ENCODE measurements at places on chromosomes 7 and 10.

DNA sequence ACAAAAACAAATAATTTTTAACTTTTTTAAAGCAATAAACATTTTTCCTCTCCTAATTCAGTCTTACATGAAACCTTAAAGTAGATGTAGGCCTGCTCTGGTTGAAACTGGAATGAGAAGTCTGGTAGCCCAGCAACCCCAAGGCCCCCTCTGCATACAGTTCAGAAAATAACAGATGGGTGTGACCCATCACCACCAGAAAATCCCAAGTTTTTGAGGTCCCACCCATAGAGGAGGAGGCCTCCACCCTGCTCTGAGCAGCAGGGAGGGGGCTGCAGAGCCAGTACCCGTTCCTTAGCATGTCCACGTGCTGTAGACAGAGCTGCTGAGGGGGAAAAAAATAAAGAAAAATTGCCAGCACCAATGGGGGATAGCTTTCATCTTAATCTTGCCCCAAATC lies 122.7 kb downstream of the WNT2 start:
- H3K36me3 ChIP-seq: no peaks in the 10 kb centered on the region
- H3K27me3 ChIP-seq: no peaks in the 10 kb centered on the region
- H3K4me3 ChIP-seq: no peak overlapping the region
- no peak overlapping the region for H3K27ac ChIP-seq

GRCh38 chr7:70120851-70121250 lies 522.6 kb downstream of the AUTS2 start:
- no peaks in the 10 kb centered on the region for H3K4me1 ChIP-seq
- H3K27ac ChIP-seq: no peak overlapping the region
- no peaks in the 10 kb centered on the region for H3K36me3 ChIP-seq
- H3K27me3 ChIP-seq: no peaks in the 10 kb centered on the region
- no peak overlapping the region for H3K4me3 ChIP-seq

DNA sequence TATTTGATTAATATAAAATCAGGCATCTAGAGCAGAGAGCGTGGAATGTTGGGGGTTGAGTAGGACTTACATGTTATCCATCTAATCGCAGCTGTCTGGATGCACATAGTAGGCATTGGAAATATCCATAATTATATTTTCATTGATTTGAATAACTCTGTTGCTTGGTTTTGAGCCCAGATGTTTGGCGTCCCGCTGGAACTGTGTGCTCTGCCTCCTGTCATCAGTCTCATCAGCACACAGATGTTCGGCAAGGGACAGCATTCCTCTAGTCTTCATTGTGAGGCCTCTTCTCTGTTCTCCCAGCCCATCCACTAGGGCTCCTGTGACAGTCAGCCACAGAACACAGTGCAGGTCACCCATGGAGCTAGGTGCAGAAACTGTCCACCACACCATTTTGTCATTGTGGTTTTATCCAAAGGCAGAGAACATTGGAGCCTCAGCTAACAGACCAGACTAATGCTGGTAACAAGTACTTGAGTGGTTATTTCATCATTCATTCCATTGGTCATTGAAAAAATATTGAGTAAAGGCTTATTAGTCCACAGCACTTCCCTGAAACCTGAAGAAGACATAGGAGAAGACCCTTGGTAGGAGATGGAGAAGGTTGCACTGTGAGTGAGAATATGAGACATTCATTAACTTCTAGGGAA lies 927.4 kb downstream of the LRMDA start:
- H3K4me1 ChIP-seq: no peaks in the 10 kb centered on the region
- DNase-seq: no peak
- H3K27me3 ChIP-seq: no peaks in the 10 kb centered on the region

- no peaks in the 10 kb centered on the region for H3K27me3 ChIP-seq
- DNase-seq: no peak
- no peak overlapping the region for H3K4me3 ChIP-seq
- H3K4me1 ChIP-seq: no peaks in the 10 kb centered on the region
Measured at GRCh38 chr7:117489911-117490310, 10.1 kb downstream of the CFTR start.

DNA sequence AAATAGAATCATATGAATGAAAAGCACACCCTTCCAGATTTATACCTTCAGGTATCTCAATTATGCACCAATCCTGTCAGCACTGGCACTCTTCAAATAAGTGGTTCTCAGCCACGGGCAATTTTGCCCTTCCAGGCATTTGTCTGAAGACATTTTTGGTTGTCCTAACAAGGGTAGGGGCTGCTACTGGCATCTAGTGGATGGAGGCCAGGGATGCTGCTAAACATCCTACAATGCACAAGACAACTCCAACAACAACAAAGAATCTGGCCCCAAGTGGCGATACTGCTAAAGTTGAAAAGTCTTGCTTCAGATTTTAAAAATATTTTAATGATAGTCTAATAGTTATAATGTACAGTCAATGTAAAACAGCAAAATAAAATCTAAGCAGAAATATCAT lies 16.1 kb downstream of the CCDC186 start:
- H3K4me1 ChIP-seq: no peaks in the 10 kb centered on the region
- peaks cover 3% of the 10 kb centered on the region for H3K36me3 ChIP-seq
- no peak for DNase-seq
- no peak overlapping the region for H3K4me3 ChIP-seq

- no peaks in the 10 kb centered on the region for H3K4me1 ChIP-seq
- H3K4me3 ChIP-seq: no peak overlapping the region
- DNase-seq: no peak
- H3K27ac ChIP-seq: no peak overlapping the region
- H3K36me3 ChIP-seq: no peaks in the 10 kb centered on the region
- no peaks in the 10 kb centered on the region for H3K27me3 ChIP-seq
Measured at GRCh38 chr10:122281018-122281626, 10.0 kb downstream of the BTBD16 start.

GRCh38 chr10:124563320-124564040 lies 101.9 kb downstream of the LHPP start:
- H3K4me3 ChIP-seq: no peak overlapping the region
- H3K27ac ChIP-seq: no peak overlapping the region
- no peaks in the 10 kb centered on the region for H3K36me3 ChIP-seq
- DNase-seq: no peak

DNA sequence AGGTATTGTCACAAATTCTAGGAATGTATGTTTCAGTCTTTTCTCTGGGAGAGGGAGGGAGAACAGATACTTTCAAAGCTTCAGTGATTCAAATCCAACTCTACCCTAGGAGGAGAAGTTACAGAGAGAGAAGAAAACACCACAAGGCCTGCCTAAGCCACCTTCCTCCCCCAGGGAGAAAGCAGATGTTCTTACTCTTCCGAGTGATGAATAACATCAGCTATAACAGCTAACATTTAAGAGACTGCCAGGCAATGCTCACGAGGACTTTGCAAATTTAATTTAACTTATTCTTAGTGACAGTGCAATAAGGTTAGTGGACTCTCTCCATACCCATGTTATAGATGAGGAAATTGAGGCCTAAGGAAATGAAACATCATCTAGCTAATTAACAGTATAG lies 36.8 kb downstream of the TAS2R41 start:
- H3K4me1 ChIP-seq: no peaks in the 10 kb centered on the region
- DNase-seq: no peak
- H3K36me3 ChIP-seq: no peaks in the 10 kb centered on the region
- no peak overlapping the region for H3K4me3 ChIP-seq

DNA sequence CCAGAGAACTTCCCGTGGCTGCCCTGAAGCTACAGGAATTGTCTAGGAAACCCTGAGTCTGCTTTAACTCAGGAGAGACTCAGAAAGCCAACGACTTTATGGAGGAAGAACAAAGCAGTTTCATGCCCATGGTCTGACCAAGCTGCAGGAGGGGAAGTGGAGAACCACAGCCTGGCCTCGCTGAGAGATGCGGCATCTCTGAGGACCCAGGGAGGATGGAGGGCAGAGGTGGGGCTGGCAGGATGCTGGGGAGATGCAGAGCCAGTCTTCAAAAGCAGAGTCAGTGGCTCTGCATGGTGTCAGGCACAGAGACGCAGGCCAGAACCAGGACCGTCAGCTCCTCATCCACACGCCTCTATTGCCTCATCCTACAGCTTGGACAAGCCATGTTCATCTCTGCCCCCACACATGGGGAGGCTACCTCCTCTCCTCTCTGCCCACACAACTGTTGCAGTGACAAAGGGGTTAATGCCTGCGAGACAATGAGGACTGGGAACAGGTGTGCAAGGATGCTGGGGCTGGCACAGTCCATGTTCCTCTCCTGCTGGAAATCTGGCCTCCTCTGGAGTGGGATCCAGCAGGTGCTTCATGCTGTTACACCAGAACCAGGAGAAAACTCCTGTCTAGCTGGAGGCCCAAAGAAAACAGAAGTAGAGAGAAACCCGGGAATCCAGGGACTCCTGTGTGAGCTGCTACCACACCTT lies 267.0 kb downstream of the PLXNA4 start:
- no peaks in the 10 kb centered on the region for H3K4me1 ChIP-seq
- no peak overlapping the region for H3K27ac ChIP-seq
- no peak for DNase-seq
- H3K27me3 ChIP-seq: no peaks in the 10 kb centered on the region

- no peaks in the 10 kb centered on the region for H3K36me3 ChIP-seq
- H3K27ac ChIP-seq: peak overlapping the region; percentile 83
- H3K4me1 ChIP-seq: peaks cover 9% of the 10 kb centered on the region
- H3K27me3 ChIP-seq: no peaks in the 10 kb centered on the region
- no peak overlapping the region for H3K4me3 ChIP-seq
- peak; percentile 47 for DNase-seq
Measured at GRCh38 chr7:139730746-139731612, 46.8 kb downstream of the HIPK2 start.

- peak overlapping the region; percentile 19 for H3K4me3 ChIP-seq
- H3K27ac ChIP-seq: no peak overlapping the region
- H3K27me3 ChIP-seq: no peaks in the 10 kb centered on the region
- peaks cover 8% of the 10 kb centered on the region for H3K4me1 ChIP-seq
- DNase-seq: peak; percentile 73
Measured at GRCh38 chr10:6920072-6921019, 340.3 kb upstream of the PRKCQ start.

DNA sequence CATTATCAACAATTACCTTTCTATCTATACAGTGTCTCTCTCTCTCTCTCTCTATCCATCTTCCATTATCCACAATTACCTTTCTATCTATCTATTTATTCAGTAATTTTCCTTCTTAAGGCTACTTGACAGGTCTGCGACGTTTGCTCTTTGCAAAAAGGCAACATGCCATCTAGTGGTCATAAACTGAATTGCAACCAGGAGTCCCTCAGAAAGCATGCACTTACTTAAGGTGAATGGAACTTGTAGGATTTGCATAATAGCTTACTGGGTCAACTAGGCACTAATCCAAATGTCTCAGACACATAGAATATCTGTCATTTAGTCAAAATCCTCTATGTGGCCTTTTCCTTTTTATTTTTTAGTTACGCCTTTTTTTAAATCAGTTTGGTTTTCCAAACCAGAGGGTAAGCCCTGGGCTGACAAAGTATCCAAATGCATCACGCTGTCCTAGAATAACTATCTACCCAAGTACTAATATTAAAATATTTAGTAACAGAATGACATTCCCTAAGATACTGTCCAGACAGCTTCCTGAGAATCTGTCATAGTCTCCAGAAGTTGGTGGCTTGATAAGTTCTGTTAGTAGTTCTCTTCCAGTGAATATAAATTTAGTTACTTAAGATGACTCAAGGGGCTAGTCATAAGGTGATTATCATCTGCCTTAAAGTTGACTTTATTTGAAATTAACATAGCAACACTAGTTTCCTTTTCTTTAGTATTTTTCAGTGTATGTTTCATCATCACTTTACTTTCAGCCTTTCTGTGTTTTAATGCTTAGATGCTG lies 208.3 kb downstream of the PPP1R3A start:
- H3K36me3 ChIP-seq: no peaks in the 10 kb centered on the region
- no peak overlapping the region for H3K27ac ChIP-seq
- H3K4me1 ChIP-seq: no peaks in the 10 kb centered on the region
- no peaks in the 10 kb centered on the region for H3K27me3 ChIP-seq

DNA sequence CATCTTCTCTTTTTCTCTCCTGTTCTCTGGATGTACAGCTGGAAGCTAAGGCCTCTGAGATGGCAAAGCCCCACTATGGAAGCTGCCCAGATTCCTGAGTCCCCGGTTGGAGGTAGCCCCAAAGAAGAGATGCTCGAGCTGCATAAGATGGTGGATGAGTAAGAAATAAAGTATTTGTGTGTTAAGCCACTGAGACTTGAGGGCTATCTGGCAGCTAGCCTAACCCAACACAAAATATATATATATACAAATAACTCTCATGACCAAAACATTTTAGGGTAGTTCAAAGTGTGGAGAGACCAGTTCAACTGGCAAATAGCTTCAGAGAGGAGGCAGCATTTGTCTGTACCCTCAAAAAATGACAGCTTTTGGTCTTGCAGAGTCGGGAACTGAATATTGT lies 72.4 kb upstream of the PDE1C start:
- no peak overlapping the region for H3K27ac ChIP-seq
- H3K36me3 ChIP-seq: no peaks in the 10 kb centered on the region
- DNase-seq: no peak
- no peaks in the 10 kb centered on the region for H3K4me1 ChIP-seq

DNA sequence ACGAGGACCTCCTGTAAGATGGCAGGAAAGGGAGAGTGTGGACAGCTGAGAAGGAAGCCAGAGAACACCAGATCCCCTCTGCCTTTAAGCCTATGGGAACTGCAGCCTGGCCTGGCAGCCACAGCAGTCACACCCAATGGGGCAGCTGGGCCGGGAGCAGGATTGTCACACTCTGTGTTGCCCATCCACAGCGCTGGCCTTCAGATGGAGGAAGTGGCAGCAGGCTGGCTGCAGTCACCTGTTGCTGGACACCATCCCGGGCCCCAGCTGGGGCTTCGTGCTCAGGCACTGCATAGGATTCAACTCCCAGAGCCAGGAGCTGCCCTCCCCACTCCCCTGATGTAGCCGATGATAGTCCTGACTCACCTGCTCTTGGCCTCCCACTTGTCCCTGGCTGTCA lies 114.4 kb downstream of the COL13A1 start:
- no peaks in the 10 kb centered on the region for H3K27me3 ChIP-seq
- no peak overlapping the region for H3K27ac ChIP-seq
- DNase-seq: no peak
- no peak overlapping the region for H3K4me3 ChIP-seq
- no peaks in the 10 kb centered on the region for H3K36me3 ChIP-seq
